ENCODE measurements at places on chromosomes 7 and 10. TPM values are rescaled to one million over a fixed set of nuclear protein-coding genes. Genes with fewer than 3 reads are reported as not detected.

The LBX1 gene
- not detected for total RNA-seq

The HPSE2 gene
- total RNA-seq = 0.30 TPM

The ITGA8 gene
- not detected for total RNA-seq

DNA sequence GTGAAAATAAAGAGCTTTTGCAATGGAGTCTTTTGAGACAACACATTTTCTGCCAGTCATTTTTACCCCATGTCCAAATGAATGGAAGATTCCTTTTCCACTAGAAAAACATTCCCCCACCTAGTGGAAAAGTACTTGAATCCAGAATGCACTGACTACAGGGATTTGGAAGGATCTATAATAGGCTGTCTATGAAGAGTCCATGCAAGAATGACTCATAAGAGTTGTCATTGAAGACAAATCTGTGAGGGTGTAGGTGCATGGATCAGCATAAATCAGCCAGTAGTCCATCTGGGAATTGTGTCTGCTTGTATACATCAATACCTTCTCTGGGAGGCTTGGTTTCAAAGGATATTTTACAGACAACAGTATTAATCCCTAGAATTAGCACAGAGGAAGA, 32.5 kb upstream of the TRUB1 start:
- no peak for DNase-seq

- no peak for DNase-seq
These were observed 85.0 kb downstream of the SGMS1 start for GRCh38 chr10:50538555-50539398.

- peak; percentile 96 for DNase-seq
These were observed 4.1 kb downstream of the MBLAC1 start for GRCh38 chr7:100130608-100131453.

- peak; percentile 98 for DNase-seq
These were observed 15.6 kb downstream of the PDAP1 start for GRCh38 chr7:99392659-99393354.

DNA sequence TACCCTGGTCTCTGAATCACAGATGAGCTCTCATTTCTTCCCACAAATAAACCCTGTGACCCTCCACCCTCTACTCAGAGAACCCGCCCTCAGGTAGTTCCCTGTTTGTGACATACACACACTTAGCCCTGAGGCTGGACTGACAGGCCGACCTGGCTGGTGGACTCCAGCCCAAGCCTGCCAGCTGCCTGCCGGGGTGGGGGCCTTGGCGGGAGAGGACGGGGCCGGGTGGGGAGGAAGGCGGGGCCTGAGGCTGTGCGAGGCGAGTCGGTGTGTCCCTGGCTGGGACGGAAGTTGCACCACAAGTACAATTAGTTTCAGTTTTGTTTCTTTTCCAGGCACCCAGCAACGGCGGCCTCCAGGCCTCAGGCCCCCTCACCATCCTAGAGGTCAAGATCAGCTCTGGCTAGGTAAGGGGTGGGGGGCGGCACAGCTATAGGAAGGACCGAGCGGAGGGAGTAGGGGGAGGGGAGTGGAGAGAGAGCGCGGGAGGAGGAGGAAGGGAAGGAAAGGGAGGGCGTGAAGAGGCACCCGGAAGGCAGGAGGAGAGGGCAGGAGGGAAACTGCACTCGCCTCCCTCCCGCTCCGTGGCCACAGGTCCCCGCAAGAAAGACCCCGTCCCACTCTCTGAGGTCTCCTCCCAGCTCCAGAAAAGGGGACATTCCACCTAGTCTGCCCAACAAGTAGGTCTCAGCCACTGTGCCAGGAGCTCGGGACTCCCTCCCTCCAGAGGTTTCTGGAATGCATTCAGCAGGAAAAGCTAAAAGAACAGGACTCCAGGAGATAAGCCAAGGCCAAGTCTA, at the start of gene TRIM56:
TRIM56 (plus strand) TSS at position 320 of the 803 bp plus-strand sequence. CDS start 1,832 bp downstream, outside the sequence.
- DNase-seq = peak; percentile 95

- no peak for DNase-seq
These were observed 131.8 kb downstream of the HECW1 start for GRCh38 chr7:43244232-43244631.

- no peak for DNase-seq
These were observed 649.7 kb upstream of the ANKRD30A start for GRCh38 chr10:36475746-36476145.

GRCh38 chr10:13820119-13820963, 233.6 kb downstream of the PRPF18 start:
- no peak for DNase-seq

- no peak for DNase-seq
These were observed 186.1 kb upstream of the ZWINT start for GRCh38 chr10:56547163-56547562.
